Cerebellar nuclear complex (tissue), 1 donor: ENCODE measurements at places on chromosomes 5 and 9.
A peak's percentile ranks its signal among the peaks of the same experiment; 100 is the strongest.

- DNase-seq, result no peak
These were observed 381 bp downstream of the MED22 start for GRCh38 chr9:133347515-133347984.

DNA sequence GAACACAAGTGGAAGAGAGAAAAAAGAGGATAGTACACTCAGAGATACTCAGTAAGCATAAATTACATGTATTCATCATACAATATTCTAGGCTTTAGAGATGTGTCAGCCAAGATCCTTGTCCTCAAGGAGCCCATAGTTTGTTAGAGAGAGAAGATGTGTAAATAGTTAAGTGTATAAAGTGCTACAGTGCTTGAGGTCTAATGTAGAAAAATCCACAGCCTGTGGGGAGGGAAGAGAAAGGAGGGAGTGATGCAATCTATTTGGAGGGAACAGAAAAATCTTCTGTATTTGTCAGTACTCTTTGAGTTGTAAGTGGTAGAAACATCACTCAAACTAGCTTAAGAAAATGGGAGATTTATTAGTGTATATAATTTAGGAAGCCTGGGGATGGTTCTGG is 81.9 kb downstream of the PALM2AKAP2 start:
- no peak for DNase-seq

GRCh38 chr9:122040561-122041242 is 52.4 kb downstream of the TTLL11 start:
- no peak for DNase-seq

DNA sequence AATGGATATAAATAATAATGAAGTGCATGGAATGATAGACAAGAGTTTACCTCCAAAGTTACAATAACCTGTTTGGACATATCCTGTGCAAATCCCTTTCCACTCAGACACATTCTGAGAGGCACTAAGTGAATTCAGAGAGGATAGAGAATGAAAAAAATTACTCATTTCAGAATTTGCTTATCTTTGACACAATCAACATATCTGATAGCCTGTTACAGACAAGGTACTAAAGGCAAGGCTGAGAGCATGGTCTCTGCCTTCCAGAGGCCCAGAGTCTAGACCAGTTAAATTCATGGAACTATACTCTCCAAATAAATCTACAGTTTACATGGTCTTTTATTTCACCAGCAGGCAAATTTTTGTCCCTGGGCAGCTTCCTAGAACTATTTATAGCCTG is 371.8 kb upstream of the PTGER4 start:
- DNase-seq, result no peak

DNA sequence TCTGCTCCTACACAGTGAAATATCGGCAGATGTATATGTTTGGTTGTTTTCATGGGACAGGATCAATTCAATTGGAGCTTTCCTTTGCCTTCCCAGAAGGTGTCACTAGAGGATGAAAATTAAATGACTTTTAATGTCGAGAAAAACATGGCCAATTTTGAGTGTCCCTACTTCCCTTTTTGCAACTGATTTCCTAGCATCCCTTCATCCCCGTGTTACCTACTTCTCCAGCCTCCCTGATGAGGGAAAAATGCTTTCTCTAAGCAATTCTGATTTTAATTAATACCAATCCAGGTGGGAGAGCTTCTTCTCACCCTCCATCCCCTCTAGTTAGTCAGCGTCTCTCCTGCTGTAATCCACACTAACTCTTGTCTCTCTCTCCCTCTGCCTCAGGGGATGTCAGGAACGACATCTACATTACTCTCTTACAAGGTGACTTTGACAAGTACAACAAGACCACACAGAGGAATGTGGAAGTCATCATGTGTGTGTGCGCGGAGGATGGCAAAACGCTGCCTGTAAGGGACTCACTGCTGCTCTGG is 64.9 kb downstream of the DOCK2 start:
- DNase-seq, result no peak

- no peak for DNase-seq
These were observed 318.8 kb downstream of the BNC2 start for GRCh38 chr9:16551692-16552091.

- DNase-seq, result no peak
These were observed 50.8 kb downstream of the RBM27 start for GRCh38 chr5:146254223-146254622.

DNA sequence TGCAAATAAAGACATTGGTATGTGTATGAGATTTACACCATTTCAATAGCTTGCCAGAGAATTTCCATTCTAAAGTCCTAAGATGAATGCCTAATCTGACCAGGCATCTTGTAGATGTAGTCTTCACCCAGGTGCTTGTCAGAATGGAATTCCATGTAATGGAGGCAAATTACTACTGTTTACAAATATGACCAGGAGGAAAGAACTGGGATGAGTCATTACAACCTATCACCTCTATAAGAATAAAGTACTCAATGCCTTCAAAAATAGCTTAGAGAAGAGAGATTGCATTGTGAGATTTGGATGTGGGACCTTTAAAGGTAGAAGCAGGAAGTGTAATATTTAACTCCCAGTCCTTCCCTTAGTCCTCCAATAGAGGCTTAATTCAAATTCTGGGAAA is 507.0 kb upstream of the PTGER4 start:
- DNase-seq, result no peak

- no peak for DNase-seq
These were observed 22.3 kb upstream of the EGFL7 start for GRCh38 chr9:136640171-136641111.

DNA sequence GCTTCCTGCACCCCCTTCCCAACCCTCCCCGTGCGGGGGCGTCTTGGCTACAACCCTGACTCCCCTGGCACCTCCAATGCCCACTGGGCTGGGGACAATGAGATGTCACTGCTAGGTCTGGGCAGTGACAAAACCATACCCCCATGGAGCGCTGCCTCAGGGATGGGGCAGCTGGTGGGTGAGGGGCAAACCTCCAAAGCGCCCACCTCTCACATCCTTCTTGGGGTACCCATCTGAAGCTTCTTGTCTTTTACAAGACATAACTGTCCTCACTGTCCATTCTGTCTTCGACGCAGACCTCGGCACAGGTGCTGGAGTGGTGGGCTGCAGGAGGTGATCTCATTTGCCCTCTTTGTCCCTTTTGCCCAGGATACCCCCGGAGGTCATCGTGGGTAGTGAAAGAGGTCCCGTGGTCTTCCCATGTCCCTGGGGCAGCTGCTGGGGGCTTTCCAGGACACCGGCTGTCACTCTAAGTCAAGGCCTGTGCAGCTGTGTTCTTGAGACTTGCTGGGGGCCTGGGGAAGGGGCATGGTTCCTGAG is 27.8 kb upstream of the CSF1R start:
- DNase-seq, result no peak

GRCh38 chr9:118281772-118282171 is 577.6 kb downstream of the TLR4 start:
- DNase-seq, result peak; percentile 92

DNA sequence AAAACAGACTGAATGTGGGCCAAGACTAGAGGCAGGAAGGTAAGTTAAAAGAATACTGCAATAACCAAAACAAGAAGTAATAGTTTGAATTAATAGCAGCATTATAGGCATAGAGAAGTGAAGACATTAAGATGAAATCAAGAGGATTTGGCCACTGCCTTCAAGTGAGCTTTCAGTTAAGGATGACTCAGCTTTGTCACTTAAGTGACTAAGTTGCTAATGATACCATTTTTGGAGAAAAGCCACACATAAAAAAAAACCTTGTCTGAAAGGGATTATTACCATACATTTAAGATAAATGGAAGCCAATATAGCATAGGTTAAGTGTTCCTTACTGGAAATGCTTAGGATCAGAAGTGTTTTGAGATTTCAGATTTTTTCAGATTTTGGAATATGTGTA is 57.0 kb downstream of the ECPAS start:
- DNase-seq, result no peak

DNA sequence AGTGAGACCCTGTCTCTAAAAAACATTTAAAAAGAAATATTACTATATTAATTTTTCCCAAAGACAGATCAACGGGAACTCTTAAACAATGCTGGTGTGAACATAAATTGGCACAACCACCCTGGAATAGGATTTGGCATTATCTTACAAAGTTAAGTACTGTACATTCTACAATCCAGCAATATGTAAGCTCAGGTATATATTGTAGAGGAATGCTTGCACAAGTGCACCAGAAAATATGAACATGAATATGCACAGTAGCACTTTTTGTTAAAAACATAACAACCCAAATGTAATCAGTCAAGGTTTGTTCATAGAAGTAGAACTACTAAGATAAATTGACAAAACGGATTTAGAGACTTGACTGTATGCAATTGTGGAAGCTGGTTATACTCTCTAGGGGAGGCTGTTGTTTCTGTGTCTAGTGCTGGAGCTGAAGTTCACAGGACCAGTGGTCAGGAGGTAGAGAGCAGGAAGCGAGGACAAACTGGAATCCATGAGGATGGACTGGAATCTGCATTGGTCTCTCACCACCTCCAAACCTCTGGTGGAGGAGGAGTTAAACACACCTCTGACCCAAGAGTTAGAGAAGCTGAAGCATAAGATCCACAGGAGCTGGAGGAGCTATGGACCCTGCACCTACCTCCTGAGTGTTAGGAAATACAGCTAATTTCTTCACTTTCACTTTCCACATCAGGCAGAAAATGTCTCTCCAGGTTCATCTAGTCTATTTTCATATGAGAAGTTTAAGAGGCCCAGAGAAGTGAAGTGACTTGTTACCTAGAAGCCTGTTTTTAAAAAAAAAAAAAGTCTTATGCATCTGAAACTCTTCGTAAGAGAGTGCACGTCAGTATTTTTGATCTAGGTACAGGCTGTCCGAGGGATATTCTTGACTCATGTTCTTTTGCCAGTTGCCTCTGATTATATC is 20.3 kb upstream of the RIC1 start:
- no peak for DNase-seq

DNA sequence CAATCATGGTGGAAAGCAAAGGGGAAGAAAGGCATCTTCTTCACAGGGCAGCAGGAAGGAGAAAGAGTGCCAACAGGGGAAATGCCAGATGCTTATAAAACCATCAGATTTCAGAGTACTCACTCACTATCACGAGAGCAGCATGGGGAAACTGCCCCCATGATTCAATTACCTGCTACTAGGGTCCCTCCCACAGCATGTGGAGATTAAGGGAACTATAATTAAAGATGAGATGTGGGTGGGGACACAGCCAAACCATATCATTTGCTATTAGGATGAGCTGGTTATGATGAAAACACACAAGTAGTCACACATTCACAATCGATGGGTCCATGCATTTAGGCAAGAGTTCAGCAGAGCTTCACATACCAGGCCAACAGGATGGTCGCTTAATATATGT is 469.0 kb downstream of the PDE4D start:
- no peak for DNase-seq

DNA sequence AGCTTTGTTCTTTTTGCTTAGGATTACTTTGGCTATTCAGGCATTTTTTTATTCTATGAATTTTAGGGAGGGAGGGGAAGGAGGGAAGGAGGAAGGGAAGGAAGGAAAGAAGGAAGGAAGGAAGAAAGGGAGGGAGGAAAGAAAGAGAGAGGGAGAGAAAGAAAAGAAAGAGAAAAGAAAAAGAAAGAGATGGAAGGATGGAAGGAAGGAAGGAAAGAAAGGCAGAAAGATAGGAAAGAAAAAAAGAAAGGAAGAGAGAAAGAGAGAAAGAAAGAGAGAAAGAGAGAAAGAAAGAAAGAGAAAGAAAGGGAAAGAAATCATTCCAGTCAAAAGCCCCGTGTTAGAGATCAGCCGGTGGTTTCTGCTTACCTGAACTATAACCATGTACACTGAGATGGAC is 20.8 kb upstream of the NKD2 start:
- DNase-seq, result no peak

- no peak for DNase-seq
These were observed 25.0 kb upstream of the PALM2AKAP2 start for GRCh38 chr9:109755040-109755439.

DNA sequence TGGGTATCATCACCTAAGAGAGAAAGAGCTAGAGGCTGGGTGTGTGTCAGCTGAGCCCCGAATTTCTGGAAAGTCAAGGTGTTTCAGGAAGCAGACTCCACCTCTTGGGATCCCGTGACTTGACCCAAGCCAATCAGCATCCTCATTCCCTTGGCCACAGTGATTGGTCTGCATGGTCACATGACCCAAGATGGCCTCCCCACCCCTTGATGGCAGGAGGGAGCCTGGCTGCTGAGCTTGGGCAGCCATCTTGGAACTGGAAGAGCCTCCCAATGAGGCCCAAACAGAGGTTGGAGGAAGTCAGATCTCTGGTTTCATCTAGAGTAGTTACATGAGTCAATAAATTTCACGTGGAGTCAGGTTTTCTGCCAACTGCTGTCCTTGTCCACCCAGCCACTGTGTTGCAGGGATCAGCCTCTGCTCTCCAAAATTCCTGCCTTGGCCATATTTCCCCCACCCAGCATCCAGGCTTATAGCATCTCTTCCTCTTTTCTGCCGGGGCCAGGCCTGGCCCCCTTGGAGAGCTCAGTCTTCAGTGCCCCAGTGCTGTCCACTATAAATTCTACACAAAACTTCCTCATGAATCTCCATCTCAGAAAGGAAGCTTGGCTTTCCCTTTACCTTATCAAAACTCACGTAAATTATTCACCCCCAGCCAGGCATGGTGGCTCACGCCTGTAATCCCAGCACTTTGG is 17.2 kb upstream of the SUSD3 start:
- no peak for DNase-seq

DNA sequence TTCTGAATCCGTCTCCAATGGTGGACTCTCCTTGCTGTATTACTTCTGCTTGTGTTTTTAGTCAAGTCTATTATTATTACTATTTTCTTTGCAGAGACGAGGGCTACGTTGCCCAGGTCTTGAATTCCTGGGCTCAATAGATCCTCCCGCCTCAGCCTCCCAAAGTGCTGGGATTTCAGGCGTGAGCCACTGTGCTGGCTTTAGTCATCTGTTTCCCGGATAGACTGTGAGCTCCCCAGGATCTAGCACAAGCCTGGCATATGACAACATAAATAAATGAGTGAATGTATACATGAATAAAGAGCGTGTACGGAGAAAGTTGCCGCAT is 439 bp upstream of the DDX46 start:
- DNase-seq, result no peak

- DNase-seq, result no peak
These were observed 35.0 kb downstream of the IPPK start for GRCh38 chr9:92634712-92635605.

GRCh38 chr5:56085193-56085592 is 90.4 kb upstream of the IL6ST start:
- no peak for DNase-seq

GRCh38 chr9:106757514-106757913 is 105.5 kb upstream of the ZNF462 start:
- no peak for DNase-seq

DNA sequence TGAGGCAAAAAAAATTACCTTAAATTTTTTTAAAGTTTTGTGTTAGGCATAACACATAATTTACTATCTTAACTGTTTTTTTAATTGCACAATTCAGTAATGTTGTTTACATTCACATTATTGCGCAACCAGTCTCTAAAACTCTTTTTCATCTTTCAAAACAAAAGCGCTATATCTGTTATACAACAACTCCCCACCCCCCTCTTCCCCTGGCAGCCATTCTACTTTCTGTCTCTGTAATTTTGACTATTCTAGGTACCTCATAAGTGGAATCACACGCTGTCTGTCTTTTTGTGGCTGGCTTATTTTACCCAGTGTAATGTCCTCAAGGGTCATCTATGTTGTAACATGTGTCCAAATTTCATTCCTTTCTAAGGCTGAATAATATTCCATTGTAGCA is 241.5 kb upstream of the DMRT1 start:
- no peak for DNase-seq

GRCh38 chr5:119016125-119016774 is 27.9 kb upstream of the DTWD2 start:
- no peak for DNase-seq
